ENCODE measurements at places on chromosomes 1 and 21.

DNA sequence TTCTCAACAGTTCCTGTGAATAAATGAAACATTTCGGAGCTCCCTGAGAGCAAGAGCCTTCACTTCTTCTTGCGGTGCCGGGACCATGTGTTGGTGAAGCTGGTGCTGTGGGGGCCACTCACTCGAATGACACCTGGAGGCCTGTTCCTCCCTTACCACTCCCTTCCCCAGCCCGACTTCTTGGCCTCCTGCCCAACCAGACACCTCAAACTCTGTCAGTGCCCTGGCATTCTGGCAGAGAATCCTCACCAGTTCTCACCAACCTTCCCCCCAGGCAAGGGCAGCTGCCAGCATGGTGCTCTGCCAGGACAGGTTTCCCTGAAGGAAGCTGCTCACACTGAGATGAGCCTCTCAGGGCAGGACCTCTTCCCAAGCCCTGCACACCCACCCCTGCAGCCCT, 68.3 kb downstream of the MPZL1 start:
- DNase-seq, result no peak

GRCh38 chr21:37463083-37463801, 96.7 kb downstream of the DYRK1A start:
- peak; percentile 40 for DNase-seq

- no peak for DNase-seq
Measured at GRCh38 chr1:27862671-27863537, 9.4 kb upstream of the THEMIS2 start.

- peak; percentile 58 for DNase-seq
Measured at GRCh38 chr21:42161956-42162681, 56.8 kb upstream of the ABCG1 start.

GRCh38 chr21:44337941-44338895, 972 bp downstream of the CFAP410 start:
- DNase-seq, result peak; percentile 63

- DNase-seq, result no peak
Measured at GRCh38 chr1:202279806-202280205, 61.9 kb downstream of the UBE2T start.

GRCh38 chr1:14974361-14974760, 179.2 kb upstream of the TMEM51 start:
- DNase-seq, result no peak

GRCh38 chr1:92653605-92654381, 131.1 kb downstream of the EVI5 start:
- DNase-seq, result no peak
